Vagina (tissue), 2 donors: ENCODE measurements at places on chromosomes 2 and 18.
A peak's percentile ranks its signal among the peaks of the same experiment; 100 is the strongest.

- peak overlapping the region; percentile 80 for H3K4me3 ChIP-seq
- peak overlapping the region; percentile 95 for H3K27ac ChIP-seq
- H3K36me3 ChIP-seq, result peaks cover 9% of the 10 kb centered on the region
- no peaks in the 10 kb centered on the region for H3K27me3 ChIP-seq
- DNase-seq, result no peak
Measured at GRCh38 chr2:66576311-66576560, 141.3 kb downstream of the MEIS1 start.

DNA sequence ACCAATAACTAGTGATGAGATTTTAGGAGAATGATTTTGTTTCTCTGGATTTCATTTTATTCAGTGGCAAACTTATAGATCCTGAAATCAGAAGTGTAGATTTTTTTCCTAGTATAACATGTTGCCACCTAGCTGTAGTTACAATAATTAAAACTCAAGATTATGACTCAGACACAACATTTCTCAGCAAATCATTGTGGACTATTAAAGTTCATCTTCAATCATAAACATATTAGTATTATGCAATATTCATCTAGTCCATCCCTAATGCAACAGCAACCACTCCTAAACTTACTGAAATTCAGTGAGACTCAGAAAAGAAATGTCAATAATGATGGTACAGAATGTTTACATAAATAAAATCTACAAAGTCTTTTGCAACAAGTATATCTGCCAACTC lies 51.3 kb downstream of the USP34 start:
- H3K27me3 ChIP-seq, result no peaks in the 10 kb centered on the region
- peaks cover 36% of the 10 kb centered on the region for H3K4me1 ChIP-seq
- no peak overlapping the region for H3K4me3 ChIP-seq
- H3K27ac ChIP-seq, result no peak overlapping the region

DNA sequence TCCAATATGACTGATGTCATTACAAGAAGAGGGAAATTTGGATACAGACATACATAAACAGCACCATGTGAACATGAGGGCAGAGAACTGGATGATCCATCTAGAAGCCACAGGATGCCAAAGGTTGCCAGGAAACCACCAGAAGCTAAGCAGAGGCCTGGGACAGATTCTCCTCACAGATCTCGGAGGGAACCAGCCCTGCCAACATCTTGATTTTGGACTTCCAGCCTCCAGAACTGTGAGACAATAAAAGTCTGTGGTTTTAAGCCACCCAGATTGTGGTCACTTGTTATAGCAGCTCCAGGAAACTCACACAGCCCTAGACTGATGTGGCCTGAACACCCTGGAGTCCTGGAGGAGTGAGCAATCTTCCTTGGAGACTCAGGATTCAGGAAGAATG lies 351.6 kb downstream of the EIPR1 start:
- H3K4me3 ChIP-seq, result no peak overlapping the region
- H3K27me3 ChIP-seq, result no peaks in the 10 kb centered on the region
- no peaks in the 10 kb centered on the region for H3K36me3 ChIP-seq
- no peaks in the 10 kb centered on the region for H3K4me1 ChIP-seq

DNA sequence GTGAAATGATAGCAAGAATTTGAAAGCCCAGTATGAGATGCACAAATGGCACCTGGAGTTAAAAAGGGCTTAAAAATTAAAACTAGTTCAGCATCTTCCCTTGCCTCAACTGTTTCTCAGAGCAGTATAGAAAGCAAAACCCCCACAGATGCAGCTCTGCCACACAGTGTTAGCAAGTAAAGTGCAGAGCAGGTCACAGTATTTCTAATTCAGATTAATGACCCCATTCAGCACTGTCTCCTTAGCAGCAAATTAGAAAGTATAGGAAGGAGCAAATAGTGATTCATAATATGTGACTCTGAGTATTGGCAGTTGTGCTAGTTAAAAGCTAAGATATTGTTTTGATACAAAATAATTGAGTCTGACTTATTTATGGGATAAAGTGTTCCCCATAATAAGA lies 73.8 kb upstream of the CCDC85A start:
- H3K27ac ChIP-seq, result no peak overlapping the region
- H3K36me3 ChIP-seq, result no peaks in the 10 kb centered on the region
- no peak for DNase-seq
- H3K4me1 ChIP-seq, result no peaks in the 10 kb centered on the region
- H3K4me3 ChIP-seq, result no peak overlapping the region

- no peak overlapping the region for H3K27ac ChIP-seq
- H3K4me3 ChIP-seq, result no peak overlapping the region
- no peak for DNase-seq
- peaks cover 17% of the 10 kb centered on the region for H3K4me1 ChIP-seq
Measured at GRCh38 chr2:158921599-158922408, 46.6 kb upstream of the TANC1 start.

DNA sequence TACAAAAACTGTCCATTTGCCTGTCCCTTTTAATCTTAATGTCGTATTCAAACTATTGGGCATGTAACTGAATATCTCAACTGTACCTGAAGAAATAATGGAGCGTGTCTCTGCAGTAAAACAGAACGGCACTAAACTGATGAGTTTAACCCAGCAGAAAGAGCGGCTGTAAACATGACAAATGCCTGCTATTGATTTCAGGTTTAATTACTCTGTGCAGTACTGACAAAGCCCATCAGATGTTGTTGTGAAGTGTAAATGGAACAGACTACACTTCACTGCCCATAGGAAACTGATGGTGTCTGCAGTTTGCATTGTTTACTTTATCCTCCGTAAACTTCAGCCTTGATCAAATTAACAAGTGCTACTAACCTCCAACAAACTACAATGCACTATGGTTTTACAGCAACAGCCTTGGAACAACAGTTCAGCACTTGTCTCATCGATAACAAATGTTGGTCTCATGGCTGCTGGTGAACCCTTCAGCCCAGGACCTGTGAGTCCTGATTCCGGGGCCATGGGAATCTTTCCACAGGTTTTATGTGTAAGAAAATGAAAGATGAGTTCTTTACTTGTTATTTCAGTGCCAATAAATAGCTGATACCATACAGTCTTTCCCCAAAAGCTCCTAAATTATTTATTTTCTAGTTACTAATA lies 316.5 kb downstream of the CCDC178 start:
- H3K4me3 ChIP-seq, result no peak overlapping the region
- H3K27me3 ChIP-seq, result no peaks in the 10 kb centered on the region
- no peak for DNase-seq

- no peak overlapping the region for H3K27ac ChIP-seq
- no peak overlapping the region for H3K4me3 ChIP-seq
- no peaks in the 10 kb centered on the region for H3K36me3 ChIP-seq
- no peak for DNase-seq
- no peaks in the 10 kb centered on the region for H3K27me3 ChIP-seq
Measured at GRCh38 chr2:119782308-119783027, 22.7 kb downstream of the PTPN4 start.

DNA sequence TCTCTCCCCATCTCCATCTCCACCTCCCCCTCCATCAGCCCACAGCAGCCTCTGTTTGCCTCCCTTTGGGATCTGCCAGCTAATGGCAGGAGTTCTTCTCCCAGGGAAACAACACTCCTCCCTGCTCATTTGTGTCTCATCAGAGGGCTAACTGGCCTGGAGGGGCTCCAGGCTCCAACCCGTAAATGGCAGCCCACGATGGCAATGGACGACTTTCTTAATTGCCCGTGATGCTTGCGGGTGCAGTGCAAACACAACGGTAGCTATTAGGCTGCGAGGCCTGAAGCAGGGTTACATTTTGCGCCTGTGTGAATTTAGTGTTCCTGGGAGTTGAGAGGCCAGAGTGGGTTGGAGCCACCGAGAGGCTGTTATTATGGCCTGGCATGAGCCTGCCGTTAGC lies 285.1 kb downstream of the TNS1 start:
- H3K36me3 ChIP-seq, result no peaks in the 10 kb centered on the region
- H3K27ac ChIP-seq, result no peak overlapping the region
- DNase-seq, result peak; percentile 69
- H3K4me3 ChIP-seq, result no peak overlapping the region

- H3K4me3 ChIP-seq, result no peak overlapping the region
- H3K36me3 ChIP-seq, result no peaks in the 10 kb centered on the region
- H3K4me1 ChIP-seq, result no peaks in the 10 kb centered on the region
- no peaks in the 10 kb centered on the region for H3K27me3 ChIP-seq
- H3K27ac ChIP-seq, result peak overlapping the region; percentile 30
- peak; percentile 77 for DNase-seq
Measured at GRCh38 chr2:128808462-128809258, 490.0 kb upstream of the HS6ST1 start.

- H3K27me3 ChIP-seq, result no peaks in the 10 kb centered on the region
- H3K27ac ChIP-seq, result no peak overlapping the region
- H3K4me3 ChIP-seq, result no peak overlapping the region
- H3K4me1 ChIP-seq, result no peaks in the 10 kb centered on the region
- no peak for DNase-seq
- no peaks in the 10 kb centered on the region for H3K36me3 ChIP-seq
Measured at GRCh38 chr2:72124376-72124775, 23.3 kb downstream of the CYP26B1 start.

DNA sequence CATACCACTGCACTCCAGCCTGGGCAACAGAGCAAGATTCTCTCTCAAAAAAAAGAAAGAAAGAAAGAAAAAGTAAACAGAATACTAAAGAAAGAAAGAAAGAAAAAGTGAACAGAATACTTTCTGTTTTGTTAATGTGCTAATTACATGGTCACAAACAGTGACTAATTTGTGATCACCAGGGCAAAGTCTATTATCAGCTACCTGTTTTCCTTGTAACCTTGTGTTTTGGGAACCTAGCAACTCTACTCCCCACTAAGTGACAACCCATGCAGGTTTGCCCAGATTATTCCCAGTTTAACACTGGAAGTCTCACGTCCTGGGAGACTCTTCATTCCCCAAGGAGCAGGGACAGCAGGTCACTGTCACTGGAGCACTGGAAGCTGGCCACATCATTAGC lies 16.7 kb upstream of the UGT1A9 start:
- H3K4me1 ChIP-seq, result no peaks in the 10 kb centered on the region
- no peaks in the 10 kb centered on the region for H3K36me3 ChIP-seq
- no peaks in the 10 kb centered on the region for H3K27me3 ChIP-seq
- DNase-seq, result no peak
- H3K27ac ChIP-seq, result no peak overlapping the region

DNA sequence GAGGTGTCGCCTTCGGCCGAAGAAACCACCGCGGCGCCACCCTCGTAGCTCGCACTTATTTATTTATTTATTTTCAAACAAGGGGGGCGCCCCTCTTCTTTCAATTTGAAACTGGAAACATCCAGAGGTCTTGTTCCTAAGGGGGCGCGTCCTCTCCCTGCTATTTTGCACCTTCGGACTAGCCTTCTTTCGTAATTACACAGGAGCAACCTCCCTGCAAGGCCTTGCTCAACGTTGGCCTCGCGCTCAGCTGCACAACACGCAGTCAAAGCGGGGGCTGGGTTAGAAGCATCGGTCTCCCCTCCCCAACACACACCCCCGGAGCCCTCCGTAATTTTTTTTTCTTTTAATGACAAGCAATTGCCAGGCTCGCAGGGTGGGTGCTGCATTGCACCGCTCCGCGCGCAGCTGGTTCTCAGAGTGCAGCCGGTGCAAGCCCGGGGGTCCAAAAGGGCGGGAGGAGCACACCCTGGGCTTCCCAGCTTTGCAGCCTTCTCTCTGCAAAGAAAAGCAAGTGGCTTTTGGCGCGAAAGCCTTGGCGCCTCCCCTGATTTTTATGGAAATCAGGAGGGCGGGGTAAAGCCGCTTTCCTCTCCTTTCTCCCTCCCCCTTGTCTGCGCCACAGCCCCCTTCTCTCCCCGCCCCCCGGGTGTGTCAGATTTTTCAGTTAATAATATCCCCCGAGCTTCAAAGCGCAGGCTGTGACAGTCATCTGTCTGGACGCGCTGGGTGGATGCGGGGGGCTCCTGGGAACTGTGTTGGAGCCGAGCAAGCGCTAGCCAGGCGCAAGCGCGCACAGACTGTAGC lies at the start of gene MYCN:
MYCN (plus strand) TSS at position 697 of the 807 bp plus-strand sequence. CDS start 1,515 bp downstream, outside the sequence.
- H3K4me3 ChIP-seq, result peak within 1 kb of the TSS; percentile 61
- peaks cover 47% of the 10 kb centered on the region for H3K4me1 ChIP-seq
- DNase-seq, result no peak
- H3K27ac ChIP-seq, result no peak within 1 kb of the TSS
- no peaks in the 10 kb centered on the region for H3K36me3 ChIP-seq

DNA sequence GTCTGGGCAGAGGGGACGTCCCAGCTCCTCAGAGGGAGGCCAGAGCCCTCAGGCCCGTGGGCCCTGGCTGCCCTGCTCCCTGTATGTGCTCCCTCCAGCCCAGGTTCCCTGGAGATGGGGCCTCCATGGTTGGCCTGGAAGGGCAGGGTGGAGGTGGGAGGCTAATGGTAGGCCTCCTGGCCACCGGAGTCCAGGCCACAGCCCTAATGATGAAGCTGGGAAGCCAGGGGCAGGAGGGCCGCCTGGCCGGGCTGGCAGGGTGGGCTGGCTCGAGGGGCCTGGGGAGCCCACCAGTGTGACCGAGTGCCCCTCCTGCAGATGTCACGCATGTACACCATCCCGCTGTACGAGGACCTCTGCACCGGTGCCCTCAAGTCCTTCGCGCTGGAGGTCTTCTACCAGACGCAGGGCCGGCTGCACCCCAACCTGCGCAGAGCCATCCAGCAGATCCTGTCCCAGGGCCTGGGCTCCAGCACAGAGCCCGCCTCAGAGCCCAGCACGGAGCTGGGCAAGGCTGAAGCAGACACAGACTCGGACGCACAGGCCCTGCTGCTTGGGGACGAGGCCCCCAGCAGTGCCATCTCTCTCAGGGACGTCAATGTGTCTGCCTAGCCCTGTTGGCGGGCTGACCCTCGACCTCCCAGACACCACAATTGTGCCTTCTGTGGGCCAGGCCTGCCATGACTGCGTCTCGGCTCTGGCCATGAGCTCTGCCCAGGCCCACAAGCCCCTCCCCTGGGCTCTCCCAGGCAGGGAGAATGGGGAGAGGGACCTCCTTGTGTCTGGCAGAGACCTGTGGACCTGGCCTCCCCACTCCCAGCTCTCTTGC lies 9.0 kb upstream of the CAPN10 start:
- peaks cover 39% of the 10 kb centered on the region for H3K4me1 ChIP-seq
- no peak overlapping the region for H3K4me3 ChIP-seq
- H3K27me3 ChIP-seq, result no peaks in the 10 kb centered on the region
- no peak overlapping the region for H3K27ac ChIP-seq
- peaks cover 42% of the 10 kb centered on the region for H3K36me3 ChIP-seq
